CD8-positive, alpha-beta T cell (primary cell): ENCODE measurements at places on chromosomes 7 and 10.

- DNase-seq = no peak
Measured at GRCh38 chr10:26997610-26998009, 102.7 kb downstream of the ANKRD26 start.

DNA sequence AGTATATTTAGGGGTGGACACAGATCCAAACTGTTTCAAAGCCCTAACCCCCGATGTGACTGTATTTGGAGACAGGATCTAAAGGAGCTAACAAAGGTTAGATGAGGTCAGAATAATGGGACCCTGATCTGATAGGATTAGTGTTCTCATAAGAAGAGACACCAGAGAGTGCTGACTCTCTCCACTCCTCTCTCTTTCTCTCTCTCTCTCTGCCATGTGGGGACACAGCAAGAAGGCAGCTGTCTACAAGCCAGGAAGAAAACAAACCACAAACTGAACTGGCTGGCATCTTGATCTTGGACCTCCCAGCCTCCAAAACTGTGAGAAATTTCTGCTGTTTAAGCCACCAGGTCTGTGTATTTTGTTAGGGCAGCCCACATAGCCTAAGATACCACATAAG, 84.7 kb upstream of the KDM7A start:
- DNase-seq = no peak

DNA sequence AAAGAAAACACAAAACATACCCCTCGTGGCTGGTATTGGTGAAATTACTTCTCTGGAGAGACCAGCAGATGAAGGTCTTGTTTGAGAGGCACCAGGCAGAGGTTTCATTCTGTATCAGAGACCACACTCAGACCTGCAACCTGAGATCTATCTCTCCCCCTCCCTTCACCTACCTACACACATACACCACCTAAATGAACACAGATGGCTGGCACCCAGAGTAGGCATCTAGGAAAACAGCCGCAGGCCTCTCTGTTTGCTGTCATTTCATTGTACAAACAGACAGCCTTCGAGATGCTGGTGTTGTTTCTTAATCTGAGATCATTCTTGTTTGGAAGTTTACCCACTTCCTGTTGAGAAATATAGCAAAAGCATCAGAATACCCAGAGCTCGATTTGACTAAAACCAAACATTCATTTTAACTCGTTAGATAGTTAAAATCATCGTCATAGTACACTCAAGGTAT, 173.9 kb upstream of the SLC25A13 start:
- no peak for DNase-seq

- no peak for DNase-seq
Measured at GRCh38 chr7:16494955-16495719, 29.6 kb upstream of the SOSTDC1 start.

GRCh38 chr7:2524808-2525657, 5.5 kb downstream of the LFNG start:
- no peak for DNase-seq
